NCI-H1694 treated with DMSO at 0.1 percent for 48 hours (cell line): ENCODE measurements at places on chromosomes 1 and 21.

GRCh38 chr1:54547601-54548388 is at the start of gene ACOT11:
TSS of gene ACOT11 (plus strand) at chr1:54548228. CDS start at chr1:54548310, 82 bp downstream.
- DNase-seq = peak; percentile 95

DNA sequence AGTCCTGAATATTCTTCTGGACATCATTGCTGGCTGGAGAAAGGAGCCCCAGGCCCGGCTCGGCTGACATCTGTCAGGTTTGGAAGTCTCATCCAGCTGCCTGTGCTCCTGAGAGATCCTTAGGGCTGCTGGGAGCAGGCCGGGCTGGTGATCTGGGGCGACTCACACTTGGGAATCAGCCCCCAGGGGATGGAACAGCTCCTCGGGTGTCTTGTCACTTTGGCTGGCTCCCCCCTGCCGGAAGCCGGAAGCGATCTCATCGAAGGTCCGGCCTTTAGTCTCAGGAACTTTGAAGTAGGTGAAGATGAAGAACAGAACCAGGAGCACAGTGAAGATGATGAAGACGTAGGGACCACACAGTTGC is 31.8 kb downstream of the SLC2A1 start:
- DNase-seq = no peak

- no peak for DNase-seq
Measured at GRCh38 chr21:14270631-14271030, 54.7 kb downstream of the RBM11 start.

DNA sequence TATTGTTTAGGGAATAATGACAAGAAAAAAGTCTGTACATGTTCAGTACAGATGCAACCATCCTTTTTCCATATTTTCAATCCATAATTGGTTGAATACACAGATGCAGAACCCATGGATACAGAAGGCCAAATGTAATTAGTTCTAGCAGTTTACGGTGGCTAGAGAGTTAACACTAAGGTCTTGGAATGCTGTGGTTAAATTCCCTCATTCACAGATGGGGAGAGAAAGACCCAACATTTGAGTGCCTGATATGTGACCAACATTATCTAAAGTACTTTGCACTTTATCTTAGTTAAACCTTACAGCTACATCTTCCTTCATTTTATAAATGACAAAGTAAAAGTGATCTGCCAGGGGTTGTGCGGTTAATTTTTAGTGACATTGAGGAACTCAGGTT is 5.3 kb downstream of the SCMH1 start:
- DNase-seq = no peak

GRCh38 chr1:8040586-8040985 is 14.5 kb upstream of the ERRFI1 start:
- DNase-seq = no peak
